ENCODE measurements at places on chromosomes 11 and 22.
A peak's percentile ranks its signal among the peaks of the same experiment; 100 is the strongest.

DNA sequence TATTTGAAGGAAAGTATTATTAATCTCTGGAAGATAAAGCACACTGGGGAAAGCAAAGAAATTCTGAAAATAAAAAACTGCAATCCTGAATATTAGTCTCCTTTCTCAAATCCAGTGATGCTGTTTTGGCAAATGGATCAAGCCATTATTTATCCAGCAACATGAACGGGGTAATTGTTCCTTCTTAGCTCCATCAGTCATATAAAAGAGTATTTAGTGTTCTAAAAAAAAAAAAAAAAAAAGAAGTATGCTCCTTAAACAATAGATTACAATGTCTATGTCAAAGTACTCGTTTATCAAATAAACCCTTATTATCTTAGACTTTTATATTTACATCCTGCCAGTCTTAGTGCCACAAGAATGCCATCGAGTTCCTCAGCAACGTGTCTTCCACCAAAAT, 1.3 kb downstream of the RDX start:
- no peak for DNase-seq

DNA sequence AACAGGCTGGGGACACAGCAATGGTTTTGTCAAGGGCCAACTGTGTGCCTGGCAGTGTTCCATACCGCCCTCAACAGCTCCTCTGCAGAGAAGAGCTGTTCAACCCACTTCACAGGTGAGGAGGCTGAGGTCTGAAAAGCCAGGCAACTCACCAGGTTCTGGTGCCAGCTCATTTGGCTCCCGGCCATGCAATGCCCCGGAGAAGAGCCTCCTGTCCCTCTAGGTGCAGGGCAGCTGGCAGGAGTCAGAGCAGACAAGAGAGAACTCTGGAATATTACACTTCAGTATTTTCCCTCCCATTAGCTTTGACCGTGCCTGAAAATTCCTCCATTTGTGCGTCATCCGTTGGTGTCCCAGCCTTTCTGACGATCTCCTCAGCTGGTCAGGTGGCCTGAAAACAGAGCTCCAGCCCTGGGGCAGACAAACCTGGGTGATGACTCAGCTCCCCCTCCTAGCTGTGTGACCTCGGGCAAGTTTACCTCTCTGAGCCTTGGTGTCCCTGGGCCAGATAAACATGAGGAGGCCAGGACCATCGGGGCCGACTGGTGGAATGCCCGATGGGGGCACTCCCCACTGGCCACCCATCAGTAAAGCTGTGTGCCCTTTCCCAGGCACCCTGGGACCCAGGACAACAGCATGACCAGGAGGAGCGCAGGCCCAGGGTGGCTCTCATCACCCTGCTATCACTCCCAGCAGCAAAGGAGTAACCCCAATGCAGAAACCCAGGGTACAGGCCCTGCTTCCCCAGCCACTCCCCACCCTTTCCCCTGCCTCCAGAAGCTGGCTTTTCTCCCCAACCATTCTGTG, 9.6 kb upstream of the C1QTNF6 start:
- DNase-seq: peak; percentile 76

DNA sequence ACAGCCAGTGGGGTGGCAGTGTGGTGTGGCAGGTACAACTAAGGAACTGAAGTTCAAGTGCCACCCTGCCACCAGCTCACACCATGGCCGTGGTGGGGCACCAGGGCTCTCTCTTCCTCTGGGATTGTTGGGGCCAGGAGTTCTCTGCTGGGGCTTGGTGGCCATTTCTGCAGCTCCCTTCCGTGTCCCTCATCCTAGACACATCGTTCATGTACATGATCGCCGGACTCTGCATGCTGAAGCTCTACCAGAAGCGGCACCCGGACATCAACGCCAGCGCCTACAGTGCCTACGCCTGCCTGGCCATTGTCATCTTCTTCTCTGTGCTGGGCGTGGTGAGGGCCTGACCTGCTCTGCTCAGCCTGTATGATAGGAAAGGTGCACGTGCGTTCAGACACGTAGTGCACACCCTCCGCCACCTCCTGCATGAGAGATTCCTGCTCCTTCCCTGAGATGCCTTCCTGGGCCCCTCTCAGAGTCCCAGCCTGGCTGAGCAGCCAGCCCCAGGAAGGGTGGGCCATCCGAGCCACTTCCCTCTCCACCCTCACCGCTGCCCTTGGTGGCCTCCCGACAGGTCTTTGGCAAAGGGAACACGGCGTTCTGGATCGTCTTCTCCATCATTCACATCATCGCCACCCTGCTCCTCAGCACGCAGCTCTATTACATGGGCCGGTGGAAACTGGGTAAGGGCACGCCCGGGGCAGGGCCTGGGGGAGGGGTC, 7.3 kb upstream of the TAGLN start:
- DNase-seq: no peak

- no peak for DNase-seq
Measured at GRCh38 chr11:3000032-3000961, 8.2 kb upstream of the NAP1L4 start.

GRCh38 chr11:83663446-83663845, 377.3 kb upstream of the CCDC90B start:
- no peak for DNase-seq

- no peak for DNase-seq
Measured at GRCh38 chr11:65021003-65021402, 6.2 kb upstream of the SNX15 start.

- no peak for DNase-seq
Measured at GRCh38 chr11:65810046-65810868, 23.4 kb downstream of the OVOL1 start.

- no peak for DNase-seq
Measured at GRCh38 chr11:66489636-66490035, 9.4 kb downstream of the DPP3 start.

GRCh38 chr11:132125988-132126871, 755.8 kb downstream of the NTM start:
- no peak for DNase-seq

DNA sequence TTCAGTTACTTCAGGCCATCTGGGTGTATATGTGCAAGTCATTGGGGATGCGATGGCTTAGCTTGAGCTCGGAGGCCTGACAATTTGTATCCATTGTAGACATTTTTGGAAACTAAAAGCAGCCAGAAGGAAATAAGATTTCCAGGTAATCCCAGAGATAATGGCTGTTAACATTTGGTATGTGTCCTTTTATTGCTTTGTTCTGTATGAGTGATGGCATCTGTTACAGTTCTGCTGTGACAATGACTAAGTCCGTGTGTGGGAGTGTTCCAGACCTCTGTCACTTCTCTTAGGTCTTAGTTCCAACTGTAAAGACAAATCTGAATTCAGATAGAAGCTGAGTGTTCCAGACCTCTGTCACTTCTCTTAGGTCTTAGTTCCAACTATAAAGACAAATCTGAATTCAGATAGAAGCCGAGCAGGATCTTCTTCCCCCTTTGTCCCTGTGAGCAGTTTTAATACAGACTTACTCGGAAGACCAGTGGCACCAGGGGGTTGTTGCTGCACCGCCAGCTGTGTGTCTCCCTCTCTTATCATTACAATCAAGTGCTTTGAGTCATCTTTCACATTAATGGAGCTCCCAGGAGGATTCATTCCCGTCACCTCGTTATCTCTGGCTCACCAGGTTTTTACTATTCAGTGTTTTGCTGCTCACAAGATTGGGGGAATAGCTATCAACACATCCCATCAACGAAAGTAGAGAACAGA, 190.9 kb upstream of the SORL1-AS1 start:
- DNase-seq: no peak

GRCh38 chr11:101825531-101825930, 89.3 kb upstream of the CEP126 start:
- no peak for DNase-seq

GRCh38 chr22:42324990-42325710, 54.7 kb upstream of the TCF20 start:
- no peak for DNase-seq

DNA sequence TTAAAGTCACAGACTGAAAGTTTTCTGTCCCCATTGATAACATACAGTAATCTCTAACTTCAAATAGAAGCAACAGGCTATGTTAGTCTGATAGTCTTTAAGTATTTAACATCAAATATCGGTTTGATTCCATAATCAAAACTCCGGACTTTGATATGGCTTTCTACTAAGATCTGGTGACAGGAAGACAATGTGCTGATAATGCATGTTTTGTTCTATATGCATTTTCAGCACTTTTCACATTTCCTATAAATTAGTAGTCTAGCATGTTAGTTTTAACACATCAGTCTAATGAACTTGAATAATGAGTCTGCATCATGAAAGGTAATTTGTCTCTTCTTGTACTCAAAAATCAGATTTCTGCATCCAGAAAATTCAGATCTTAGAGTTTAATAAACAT, 252.7 kb downstream of the SBF2 start:
- no peak for DNase-seq

GRCh38 chr11:77813256-77813655, 7.3 kb downstream of the RSF1 start:
- no peak for DNase-seq

GRCh38 chr11:15206791-15207190, 92.1 kb downstream of the INSC start:
- DNase-seq: no peak

GRCh38 chr11:67396587-67397389, 4.9 kb downstream of the PPP1CA start:
- DNase-seq: no peak

GRCh38 chr22:42375982-42376381, 56.2 kb downstream of the NFAM1 start:
- DNase-seq: peak; percentile 56

DNA sequence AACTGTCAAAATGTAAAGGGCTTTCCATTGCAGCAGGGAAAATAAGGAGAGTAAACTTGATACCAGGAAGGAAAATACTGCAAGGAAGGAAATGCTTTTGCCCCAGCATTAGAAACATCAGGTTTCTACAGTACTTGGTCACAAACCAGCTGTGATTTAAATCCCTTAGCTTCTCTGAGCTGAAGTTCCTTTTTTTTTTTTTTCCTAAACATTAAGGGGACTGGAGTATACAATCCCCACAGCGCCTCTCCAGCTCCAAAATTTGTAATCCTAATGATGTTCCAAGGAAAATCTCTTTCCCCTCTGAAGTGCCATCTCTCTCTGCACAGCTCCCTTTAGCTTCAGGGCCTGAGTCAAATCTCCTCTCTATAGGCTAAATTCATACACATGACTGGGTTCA, 220.5 kb upstream of the PITPNB start:
- DNase-seq: no peak

DNA sequence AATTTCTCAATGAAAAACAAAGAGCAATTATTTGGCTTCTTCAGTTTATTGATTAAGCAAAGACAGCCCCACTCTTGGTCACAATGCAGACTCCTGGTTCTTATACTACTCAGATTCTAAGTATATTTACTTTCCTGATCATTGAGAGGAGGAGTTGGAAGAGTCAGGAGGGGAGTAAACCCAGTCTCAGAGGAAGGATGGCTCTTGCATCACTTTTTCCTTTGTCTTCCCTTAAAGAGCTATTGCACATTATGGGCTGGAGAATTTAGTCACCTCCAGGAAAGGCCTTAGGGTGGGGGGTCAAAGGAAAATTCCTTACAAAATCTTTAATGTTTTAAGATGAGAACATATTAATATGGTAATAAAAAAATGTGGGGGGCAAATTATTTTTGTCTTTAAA, 8.1 kb downstream of the SLC17A6 start:
- no peak for DNase-seq

GRCh38 chr11:22822203-22822602, 7.4 kb downstream of the SVIP start:
- DNase-seq: no peak

DNA sequence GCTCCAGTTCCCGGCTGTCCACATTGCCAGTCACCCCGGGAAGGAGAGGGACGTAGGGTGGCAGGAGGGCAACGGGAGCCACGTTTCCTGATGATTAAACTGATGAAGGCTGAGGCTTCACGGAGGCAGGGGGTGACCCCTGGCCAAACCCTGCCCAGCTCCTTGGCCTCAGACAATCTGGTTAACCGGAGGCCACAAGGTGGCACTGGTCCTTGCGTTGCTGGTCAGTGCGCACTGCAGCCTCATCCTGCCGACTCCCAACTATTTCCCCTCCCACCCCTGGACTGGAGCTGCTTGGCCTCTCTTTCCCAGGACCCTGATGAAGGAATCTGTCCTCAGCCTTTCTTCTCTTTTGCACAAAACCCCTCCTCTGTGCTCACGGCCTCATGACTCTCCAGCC, 75.3 kb downstream of the PDE2A start:
- no peak for DNase-seq

DNA sequence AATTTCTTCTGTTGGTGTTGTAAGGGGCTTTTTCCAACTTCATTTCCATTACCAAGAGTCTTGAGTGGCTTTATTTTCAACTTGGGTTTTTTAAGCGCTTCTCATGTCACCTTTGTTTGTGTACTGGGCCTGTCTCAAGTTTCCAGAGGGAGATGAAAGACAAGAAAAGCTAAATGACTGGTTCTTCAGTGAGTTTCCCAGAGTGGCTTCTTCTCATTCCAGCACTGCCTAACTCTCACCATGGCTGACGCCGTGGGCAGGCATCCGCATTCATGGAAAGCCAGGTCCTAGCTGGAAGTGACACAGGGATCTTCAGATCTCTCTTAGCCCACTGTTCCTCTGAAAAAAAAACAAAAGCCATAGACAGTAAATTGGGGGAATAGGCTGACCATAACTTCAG, 28.6 kb downstream of the MARK2 start:
- DNase-seq: no peak

DNA sequence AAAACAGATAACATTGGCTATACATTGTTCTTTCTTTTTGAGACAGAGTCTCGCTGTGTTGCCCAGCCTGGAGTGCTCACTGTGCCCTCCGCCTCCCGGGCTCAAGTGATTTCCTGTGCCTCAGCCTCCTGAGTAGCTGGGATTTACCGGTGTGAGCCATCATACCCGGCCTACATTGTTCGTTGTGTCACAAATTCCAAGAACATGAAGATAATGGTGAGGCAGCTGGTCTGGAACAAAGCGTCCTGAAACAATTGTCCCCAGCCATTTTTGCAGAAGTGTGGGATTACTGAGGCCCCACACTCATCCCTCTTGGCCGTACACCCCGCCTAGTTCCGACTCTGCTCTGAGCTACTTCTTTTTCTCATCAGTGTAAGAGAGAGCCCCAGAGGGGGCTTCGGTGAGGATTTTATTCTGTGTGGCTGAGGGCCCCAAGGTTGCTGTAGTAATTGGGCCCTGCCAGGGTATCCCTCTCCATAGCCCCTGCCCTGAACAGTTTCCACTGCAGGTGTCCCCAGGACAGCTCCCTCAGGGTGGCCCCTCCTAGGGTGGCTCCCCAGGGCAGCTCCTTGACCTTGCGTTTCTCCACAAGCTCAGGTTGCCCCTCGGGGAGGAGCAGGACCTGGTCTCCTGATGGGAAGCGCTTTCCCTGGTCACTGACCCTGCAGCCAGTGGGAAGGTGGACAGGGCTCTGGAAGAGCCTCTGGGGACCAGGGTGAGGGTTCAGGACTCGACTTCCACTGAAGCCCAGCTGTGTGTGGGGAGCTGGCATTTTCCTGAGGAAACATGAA, 13.1 kb upstream of the ARSA start:
- no peak for DNase-seq

DNA sequence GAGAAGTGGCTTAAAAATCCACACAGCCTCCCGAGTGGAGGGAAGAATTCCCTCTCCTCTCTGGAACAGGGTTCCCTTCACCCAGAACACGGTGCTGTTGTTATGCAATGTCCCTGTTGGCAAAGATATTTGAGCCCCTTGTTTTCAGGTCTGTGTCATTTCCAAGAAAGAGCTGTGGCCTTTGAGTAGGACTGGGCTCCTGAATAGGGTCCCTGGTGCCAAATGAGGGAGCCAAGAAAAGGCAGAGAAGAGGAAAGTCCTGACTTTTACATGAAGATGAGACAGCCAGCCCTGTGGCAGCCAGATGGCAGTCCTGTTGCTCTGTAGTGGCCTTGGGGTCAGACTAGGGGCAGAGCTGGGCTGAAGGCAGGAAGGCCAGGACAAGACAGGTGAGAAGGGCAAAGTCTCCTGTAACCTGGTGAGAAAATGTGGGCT, 51.2 kb upstream of the ELF5 start:
- DNase-seq: no peak

GRCh38 chr11:86524620-86525352, 147.6 kb downstream of the ME3 start:
- no peak for DNase-seq

Measured in Peyer's patch (tissue), 4 donors.